ENCODE measurements at places on chromosomes 4 and X.

DNA sequence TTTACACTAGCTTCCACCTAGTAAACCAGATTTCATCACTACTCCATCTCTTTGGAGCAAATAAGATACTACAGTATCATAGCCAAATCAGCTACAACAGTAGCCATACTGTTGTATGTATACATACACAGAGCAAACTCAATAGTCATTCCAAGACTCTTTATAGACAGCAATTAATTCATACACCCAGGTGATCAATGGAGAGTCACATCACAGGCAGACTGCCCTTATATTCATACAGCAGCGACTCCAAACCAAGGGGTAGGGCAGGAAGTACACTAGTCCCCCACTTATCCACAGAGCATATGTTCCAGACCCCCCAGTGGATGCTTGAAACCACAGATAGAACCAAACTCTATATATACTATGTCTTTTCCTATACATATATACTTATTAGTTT lies 76.6 kb downstream of the FBXW7 start:
- DNase-seq, result no peak

DNA sequence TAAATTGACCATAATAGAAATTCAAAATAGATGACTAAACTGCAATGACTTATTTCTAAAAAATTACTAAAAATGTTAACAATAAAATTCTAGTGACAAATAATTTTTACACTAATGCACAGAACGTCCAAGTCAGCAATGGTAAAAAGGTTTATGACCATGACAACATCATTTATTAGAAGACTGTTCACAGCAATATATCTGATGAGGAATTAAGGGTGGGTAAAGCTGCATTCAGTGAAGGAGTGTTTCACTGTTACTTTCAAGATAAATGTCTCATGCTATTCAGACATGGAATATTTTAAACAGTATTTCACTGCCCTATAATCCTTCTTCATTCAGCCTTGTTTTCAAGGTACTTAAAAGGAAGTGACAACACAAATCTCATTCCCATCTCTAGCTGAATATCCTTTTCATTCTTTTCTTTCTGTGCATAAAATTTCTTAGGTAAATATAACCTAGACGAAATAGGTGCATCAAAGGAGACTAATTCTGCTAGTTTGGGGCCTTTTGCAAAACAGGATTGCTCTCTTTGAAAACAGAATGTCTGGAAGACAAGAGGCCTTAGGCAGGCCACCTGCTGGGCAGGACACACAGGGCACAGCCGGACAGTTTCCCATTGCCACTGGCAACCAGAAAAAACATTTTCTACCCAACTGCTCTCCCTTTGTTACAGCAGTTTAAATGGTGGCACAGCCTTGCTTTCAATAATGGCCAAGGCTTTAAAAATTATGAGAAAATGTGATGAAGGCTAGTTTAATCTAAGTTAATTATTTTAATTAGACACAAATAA lies 600.3 kb downstream of the SPRY1 start:
- DNase-seq, result peak; percentile 21

DNA sequence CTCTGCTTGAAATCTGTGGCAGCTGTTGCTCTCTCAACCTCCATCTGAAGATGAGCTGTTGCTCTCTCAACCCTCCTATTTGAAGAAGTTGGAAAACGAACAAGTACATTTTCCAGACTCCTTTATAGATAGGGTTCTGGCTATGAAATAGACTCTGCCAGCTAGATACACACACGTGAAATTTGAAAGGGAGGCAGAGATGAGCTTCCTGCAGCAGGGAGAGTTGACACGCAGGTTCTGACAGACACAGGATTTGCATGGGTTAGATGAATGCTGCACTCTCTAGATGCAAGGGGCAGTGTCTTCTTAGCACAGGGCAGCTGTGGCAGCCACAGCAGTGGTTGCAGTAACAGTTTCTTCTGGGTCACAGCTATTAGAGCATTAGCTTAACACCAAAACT lies 8.0 kb upstream of the PYURF start:
- no peak for DNase-seq

- DNase-seq, result no peak
These were observed 238.4 kb upstream of the TEX13A start for GRCh38 chrX:105458846-105459245.

DNA sequence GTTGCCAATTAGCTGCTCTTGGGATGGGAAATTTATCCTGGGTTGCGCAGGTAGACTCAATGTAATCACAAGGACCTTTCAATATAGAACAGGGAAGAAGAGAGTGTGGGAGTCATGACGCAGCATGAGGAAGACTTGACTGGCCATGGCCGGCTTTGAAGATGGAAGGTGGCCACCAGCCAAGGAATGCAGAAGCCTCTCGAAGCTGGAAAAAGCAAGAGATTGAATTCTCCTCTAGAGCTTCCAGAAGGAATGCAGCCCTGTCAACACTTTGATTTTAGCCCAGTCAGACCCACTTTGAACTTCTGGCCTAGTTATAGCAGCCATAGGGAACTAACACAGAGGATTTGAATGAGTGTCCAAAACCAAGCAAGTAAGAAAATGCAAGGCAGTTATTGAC lies 14.7 kb upstream of the SH3KBP1 start:
- no peak for DNase-seq

GRCh38 chrX:48493890-48494364 lies 14.9 kb upstream of the PORCN start:
- no peak for DNase-seq

GRCh38 chr4:158948071-158948470 lies 154.8 kb upstream of the RAPGEF2 start:
- DNase-seq, result no peak

GRCh38 chr4:160947653-160948052 lies 1216.1 kb downstream of the FSTL5 start:
- DNase-seq, result no peak

DNA sequence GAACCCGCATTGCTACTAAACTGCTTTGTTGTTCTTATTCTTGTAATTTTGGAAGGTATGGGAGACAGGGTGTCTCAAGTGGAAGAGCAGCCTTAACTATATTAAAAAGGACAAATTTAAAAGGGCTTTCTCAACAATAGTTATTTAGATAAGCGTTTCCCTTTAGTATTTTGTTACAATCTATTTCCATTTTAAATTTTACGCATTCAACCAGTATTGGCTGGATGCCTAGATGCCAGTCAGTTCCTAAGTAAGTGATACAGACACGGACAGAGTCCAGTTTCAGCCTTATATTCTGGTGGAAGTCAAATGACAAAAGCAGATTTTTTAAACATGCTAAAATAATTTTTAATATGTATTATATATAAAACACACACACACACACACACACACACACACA lies 28.3 kb downstream of the FAT1 start:
- no peak for DNase-seq

DNA sequence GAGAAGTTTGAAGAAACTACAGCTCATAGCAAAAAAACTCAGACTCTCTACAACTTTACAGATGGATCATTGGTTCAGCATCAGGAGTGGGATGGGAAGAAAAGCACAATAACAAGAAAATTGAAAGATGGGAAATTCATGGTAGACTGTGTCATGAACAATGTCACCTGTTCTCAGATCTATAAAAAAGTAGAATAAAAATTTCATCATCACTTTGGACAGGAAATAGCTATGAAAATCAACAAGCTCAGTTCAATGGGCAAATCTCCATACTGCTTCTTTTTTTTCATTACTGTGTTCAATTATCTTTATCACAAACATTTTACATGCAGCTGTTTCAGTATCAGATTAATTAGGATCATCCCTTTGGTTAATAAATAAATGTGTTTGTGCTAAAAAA lies 76.5 kb upstream of the RAPGEF2 start:
- DNase-seq, result no peak

GRCh38 chrX:47586043-47586787 lies 4.0 kb downstream of the TIMP1 start:
- no peak for DNase-seq

All from NCI-H2081 (cell line).